ENCODE measurements at places on chromosomes 4 and X.

GRCh38 chr4:7041801-7042502 is 1.2 kb upstream of the TADA2B start:
- DNase-seq = no peak

- no peak for DNase-seq
Measured at GRCh38 chr4:129342819-129343408, 247.0 kb downstream of the C4orf33 start.

GRCh38 chr4:24105327-24106038 is 215.6 kb upstream of the PPARGC1A start:
- peak; percentile 60 for DNase-seq

- no peak for DNase-seq
Measured at GRCh38 chr4:142262956-142263355, 583.1 kb downstream of the INPP4B start.

DNA sequence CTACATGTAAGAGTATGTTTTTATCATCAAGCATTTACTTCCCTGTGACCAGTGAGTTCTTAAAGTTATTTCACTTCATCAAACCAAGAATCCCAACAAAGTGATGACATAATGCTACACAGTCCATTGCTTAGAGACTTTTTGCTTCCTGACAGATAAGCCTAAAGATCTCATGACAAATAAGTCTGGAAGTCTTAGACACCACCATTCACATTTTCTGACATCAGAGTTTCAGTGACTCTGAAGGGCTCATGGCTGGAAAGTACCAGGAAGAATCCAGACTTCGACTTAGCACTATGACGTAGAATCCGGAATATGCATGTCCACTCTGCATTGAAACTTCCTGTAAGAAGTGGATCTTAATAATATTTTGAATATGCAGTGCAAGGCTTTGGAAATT is 53.7 kb downstream of the CLDN22 start:
- no peak for DNase-seq

- no peak for DNase-seq
Measured at GRCh38 chr4:24897639-24898038, 15.2 kb downstream of the CCDC149 start.

DNA sequence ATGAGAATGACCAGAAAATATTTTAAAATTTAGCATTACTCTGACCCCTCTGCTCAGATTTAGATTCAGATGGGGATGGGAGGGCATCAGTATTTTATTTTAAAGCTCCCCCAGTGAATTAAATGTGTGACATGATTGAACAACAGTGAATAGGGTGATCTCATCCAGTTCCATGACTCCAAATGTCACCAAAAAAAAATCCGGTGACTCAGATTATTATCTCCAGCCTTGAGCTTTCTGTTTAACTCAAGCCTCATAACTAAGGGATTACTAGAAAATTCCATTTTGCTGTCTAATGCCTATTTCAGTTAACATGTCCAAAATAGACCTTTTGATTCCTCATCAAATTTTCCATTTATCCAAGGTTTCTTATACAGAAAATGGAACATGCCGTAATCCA is 121.8 kb upstream of the TMEM47 start:
- no peak for DNase-seq

DNA sequence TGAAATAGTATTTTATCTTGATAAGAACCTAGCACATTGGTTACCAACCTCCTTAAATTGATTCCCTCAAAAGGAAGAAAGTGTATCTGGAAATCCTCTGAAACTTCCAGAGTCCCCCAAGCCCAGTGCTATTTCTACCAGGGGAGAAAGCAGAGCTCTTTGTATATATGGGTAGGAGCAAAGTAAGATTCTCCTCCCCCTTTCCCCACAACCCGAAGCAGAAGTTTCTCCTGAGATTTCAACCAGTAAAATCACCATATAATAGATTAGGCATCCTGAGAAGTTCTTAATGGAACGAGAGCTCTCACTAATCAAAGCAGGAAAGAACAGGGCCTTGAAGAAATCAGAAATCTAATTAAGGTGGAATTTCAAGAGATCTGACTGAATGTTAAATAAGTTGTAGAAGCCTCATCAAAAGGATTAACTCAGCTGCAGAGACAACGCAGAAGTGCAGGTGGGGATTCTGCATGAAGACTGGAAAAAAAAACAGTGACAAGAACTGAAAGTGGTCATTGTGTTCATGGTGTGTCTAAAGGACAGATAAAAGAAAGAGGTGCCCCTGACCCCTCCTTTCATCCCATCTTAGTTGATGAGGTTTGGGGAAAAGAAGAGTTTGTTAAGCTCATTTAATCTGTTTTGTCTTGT is 39.1 kb downstream of the VSIG4 start:
- no peak for DNase-seq

- no peak for DNase-seq
Measured at GRCh38 chrX:111329370-111329769, 59.1 kb upstream of the CAPN6 start.

- DNase-seq = no peak
Measured at GRCh38 chr4:85548116-85548515, 73.2 kb downstream of the ARHGAP24 start.

GRCh38 chr4:92299152-92299551 is 4.6 kb upstream of the GRID2 start:
- no peak for DNase-seq

DNA sequence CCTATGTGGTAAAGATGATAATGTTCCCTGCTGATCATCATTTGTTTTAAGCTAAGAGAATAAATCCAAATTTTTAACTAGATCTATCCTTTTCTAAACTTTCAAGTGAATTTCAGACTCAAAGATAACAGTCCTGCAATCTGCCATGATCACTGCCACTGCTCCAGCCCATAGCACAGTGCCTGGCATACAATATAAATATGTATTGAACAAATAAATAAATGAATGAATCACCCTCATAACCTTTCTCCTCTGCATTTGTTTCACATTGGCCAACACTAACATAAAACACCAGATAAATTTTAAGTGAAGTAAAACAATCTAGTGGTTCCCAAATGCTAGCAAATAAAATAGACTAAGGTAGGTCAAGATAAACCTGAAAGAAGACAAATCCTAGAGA is 439.0 kb downstream of the GPM6A start:
- no peak for DNase-seq

DNA sequence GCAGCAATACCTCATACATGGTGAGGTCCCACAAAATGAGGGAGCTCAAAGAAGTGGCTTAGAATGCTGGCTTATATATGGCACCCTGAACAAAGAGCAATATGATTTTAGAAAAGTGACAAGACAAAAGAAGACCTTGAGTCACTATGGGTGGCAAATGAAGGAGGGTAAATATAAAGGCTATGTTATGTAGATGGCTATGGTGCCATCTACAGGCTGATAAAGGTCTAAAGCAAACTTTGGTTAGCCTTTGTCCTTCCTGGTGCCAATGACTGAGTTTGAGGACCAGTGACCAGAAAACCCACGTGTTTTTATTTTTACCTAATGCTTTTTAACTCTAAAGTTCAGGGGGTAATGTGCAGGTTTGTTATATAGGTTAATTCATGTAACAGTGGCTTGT is 151.8 kb downstream of the CCNG2 start:
- no peak for DNase-seq

DNA sequence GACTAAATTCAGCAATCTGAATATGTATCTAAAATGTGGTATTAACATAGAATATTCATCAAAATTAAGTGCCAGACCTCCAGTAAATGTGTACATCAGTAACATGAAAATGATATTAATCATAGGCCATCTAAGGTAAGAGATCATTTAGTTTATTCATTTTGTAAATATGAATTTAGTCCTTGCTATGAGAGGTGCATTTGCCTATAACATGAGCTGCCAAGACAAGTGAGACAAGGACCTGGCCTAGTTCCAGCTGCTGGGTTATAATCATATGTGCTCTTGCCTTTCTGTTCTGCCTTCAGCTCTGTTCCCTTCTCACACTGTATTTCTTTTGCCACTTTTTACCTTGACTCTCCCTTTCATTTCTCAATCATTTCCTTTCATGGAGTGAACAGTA is 160.0 kb downstream of the STIM2 start:
- DNase-seq = no peak

DNA sequence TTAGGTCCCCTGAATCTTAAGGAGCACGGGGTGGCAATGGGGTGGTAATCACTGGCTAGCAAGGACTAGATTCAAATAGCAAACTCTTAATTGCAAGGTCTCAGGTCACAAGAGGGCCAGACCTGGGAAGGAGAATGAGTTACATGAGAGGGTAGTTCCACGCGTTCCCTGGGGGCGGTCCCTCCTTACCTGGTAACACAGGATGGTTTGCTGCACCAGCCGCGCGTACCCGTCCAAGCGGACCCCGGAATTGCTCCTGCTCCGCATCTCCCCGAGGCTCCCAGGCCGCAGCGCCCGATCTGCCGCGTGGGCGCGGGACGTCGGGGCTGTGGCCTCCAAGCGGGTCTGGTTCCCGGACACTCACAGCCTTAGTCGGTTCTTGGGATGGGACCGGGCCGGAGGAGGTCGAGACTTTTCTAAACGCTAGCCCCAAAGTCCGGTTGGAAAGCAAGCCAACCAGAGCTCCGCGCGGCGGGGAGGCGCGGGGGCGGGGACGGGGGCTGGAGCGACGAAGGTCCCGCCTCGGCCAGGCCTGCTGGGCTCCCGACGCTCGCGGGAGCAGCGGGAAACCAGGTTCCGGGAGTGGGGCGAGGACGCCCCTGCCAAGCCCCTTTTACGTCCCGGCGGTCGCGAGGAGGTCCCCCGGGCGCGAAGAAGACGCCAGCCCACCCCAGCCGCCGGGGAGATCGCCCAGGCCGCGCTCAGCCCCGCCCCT is at the start of gene PHKA2:
Gene PHKA2 (minus strand): TSS at position 449 of the 715 bp plus-strand sequence. CDS start 182 bp downstream, at position 267.
- DNase-seq = peak; percentile 62
